ENCODE measurements at places on chromosomes 3 and 15. TPM values are rescaled to one million over a fixed set of nuclear protein-coding genes. Genes with fewer than 3 reads are reported as not detected.

Gene CCDC50
- 69.6 TPM for total RNA-seq

Gene PLA2G4E
- total RNA-seq: not detected

Gene CLN6
- total RNA-seq: 28.2 TPM

Gene PPIB
- 698 TPM for total RNA-seq

Gene DNAJB8
- not detected for total RNA-seq

Gene KNG1
- not detected for total RNA-seq

Gene CFAP100
- not detected for total RNA-seq

Gene AP3B2
- 0.15 TPM for total RNA-seq

Gene EIF1B
- total RNA-seq: 14.0 TPM

Gene HHLA2
- total RNA-seq: not detected

Gene GOLGA6L10
- total RNA-seq: under 0.01 TPM

Gene MORC1
- not detected for total RNA-seq

Gene SPSB4
- total RNA-seq: not detected

Gene IL17RB
- not detected for total RNA-seq

Gene ATP13A5
- total RNA-seq: not detected

Gene MAGI1
- total RNA-seq: 6.4 TPM

Gene COL6A6
- total RNA-seq: not detected

Gene LRRC31
- total RNA-seq: not detected

Gene CDHR4
- not detected for total RNA-seq

Gene THSD4
- 14.7 TPM for total RNA-seq

Gene CYP11A1
- total RNA-seq: 0.84 TPM

Gene ALAS1
- total RNA-seq: 44.6 TPM

Gene GPR156
- 0.45 TPM for total RNA-seq

Gene ADAMTS7
- 5.0 TPM for total RNA-seq

Gene GPR27
- not detected for total RNA-seq

Gene SEMA3G
- total RNA-seq: not detected

Gene JAGN1
- 54.7 TPM for total RNA-seq

Gene ANKRD63
- total RNA-seq: not detected

Gene CHP1
- 160 TPM for total RNA-seq

Gene FAM107A
- 1.3 TPM for total RNA-seq

Gene SLC35G2
- 5.9 TPM for total RNA-seq

Gene HTR3E
- not detected for total RNA-seq
